Progenitor cell of endocrine pancreas (in vitro differentiated cells): ENCODE measurements at places on chromosomes 16 and 17. TPM values are rescaled to one million over a fixed set of nuclear protein-coding genes. Genes with fewer than 3 reads are reported as not detected.

DNA sequence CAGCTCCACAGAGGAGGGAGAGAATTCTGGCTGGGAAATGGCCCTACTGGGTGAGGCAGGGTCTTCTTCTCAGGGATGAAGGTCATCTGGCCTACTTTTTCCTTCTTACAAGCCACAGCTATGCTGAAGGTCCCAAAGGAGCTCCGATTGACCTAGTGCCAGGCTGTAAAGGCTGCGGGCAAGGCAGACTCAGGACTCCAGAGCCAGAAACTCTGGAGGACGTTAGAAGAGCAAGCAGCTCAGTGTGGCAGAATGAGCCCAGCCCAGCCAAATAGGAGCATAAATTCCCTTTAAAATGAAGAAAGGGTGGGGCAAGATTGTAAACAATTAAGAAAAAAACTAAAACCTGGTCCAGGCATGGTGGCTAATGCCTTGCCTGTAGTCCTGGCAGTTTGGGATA, 20.1 kb upstream of the CNOT1 start:
- DNase-seq: no peak

MOSMO gene
- total RNA-seq: 14.8 and 15.7 TPM in 2 replicates

ZNF213 gene
- 13.1 and 13.4 TPM in 2 replicates for total RNA-seq

GRCh38 chr16:56093055-56093454, 98.2 kb upstream of the GNAO1 start:
- DNase-seq: no peak

MYH1 gene
- total RNA-seq: not detected in 2 replicates

- DNase-seq: no peak
These were observed 474.8 kb downstream of the SHISA9 start for GRCh38 chr16:13376174-13376573.

BFAR gene
- total RNA-seq: 75.0 and 76.1 TPM in 2 replicates

VMO1 gene
- 1.3 and 2.0 TPM in 2 replicates for total RNA-seq

RCVRN gene
- total RNA-seq: not detected in 2 replicates

GRCh38 chr17:41989702-41990419, 23.3 kb downstream of the CNP start:
- no peak for DNase-seq

DNA sequence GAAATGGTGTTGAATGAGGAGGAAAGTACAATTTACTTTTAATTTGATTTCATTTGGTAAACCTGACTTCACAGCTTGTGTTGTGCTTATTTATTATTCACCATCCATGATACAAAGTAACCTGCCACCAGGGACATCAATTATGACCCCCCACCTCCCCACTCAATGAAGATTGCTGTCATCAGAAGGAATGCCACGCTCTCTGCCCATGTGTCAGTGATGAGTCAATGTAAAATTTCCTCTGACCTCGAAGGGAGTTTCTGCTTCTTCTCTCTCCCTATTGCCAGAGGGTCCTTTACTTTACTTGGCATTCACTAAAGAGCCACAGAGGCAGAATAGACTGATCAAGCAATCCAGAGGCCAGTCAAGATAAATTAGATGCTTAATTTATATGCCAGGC, 759.7 kb downstream of the CDH11 start:
- DNase-seq: no peak

DNA sequence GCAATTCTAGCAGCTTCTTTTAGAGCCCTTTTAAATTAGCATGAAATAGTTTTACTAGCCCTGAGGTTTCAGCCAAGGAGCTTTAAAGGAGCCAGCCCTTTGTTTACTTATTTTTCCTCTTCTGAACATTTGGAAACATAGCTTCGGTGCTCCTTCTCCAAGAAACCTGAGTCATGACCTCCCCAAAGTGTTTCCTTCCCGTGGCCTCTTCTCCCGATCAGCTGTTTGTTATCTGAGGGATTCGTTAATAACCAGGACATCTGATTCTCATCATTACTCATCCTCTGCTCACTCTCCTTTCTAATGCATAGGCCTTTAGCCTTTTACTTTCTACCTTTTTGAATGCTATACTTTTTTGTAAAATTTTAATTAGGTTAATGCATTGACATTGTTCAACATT, 204.5 kb downstream of the WWOX start:
- no peak for DNase-seq

DNA sequence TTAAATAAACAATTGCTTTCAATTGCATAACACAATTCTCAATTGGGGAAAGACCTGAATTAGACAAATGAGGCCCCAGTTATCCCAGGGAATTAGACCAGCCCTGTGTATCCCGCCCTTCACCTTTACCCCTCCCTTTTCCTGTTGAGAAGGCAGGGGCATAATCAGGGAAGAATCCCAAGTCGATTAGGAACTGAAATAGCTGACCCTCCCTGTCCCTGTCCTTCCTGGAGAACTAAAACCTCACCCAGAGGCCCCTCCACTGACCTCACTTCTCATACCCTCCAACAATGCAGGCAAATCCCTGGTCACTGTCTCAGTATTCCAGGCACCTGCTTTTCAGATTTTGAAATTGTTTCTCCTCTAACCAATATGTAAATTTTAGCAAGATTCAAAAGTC, 165.4 kb upstream of the CDH11 start:
- no peak for DNase-seq

PLK1 gene
- 30.4 and 36.2 TPM in 2 replicates for total RNA-seq

DNA sequence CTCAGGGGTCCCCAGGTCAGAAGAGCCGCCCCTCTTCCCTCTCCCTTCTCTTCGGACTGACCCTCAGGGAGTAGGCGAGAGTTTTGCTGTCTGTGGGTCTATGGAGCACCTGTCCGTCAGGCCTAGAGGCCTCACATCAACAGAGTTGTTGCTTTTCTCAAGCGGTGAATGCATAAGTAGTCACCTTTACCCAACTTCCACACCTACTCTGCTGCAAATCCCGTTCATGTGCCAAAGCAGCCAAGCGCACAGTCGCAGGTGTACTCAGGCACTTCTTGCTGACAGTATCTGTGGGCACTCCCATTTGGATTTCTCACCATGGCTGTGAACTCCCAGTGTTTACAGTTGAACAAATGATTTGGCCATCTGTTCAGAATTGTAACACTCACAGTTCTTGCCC, 4.0 kb upstream of the FA2H start:
- DNase-seq: no peak

GRCh38 chr17:30780343-30780742, 44.1 kb downstream of the CRLF3 start:
- no peak for DNase-seq

CCL18 gene
- not detected in 2 replicates for total RNA-seq
